ENCODE measurements at places on chromosomes 16 and 17. TPM values are rescaled to one million over a fixed set of nuclear protein-coding genes. Genes with fewer than 3 reads are reported as not detected.

The SLC43A2 gene
- total RNA-seq, result 0.43 TPM

The GNAO1 gene
- 2.1 TPM for total RNA-seq

The TBC1D3E gene
- not detected for total RNA-seq

The PTX4 gene
- not detected for total RNA-seq

The RNF157 gene
- total RNA-seq, result 66.0 TPM
